ENCODE measurements at places on chromosomes 12 and 14.
A peak's percentile ranks its signal among the peaks of the same experiment; 100 is the strongest.

GRCh38 chr14:98136012-98136789 lies 1135.8 kb downstream of the BCL11B start:
- no peak for DNase-seq

GRCh38 chr12:94207849-94208621 lies 59.7 kb downstream of the PLXNC1 start:
- peak; percentile 14 for DNase-seq

- no peak for DNase-seq
Measured at GRCh38 chr12:26032719-26033241, 74.3 kb downstream of the RASSF8 start.

DNA sequence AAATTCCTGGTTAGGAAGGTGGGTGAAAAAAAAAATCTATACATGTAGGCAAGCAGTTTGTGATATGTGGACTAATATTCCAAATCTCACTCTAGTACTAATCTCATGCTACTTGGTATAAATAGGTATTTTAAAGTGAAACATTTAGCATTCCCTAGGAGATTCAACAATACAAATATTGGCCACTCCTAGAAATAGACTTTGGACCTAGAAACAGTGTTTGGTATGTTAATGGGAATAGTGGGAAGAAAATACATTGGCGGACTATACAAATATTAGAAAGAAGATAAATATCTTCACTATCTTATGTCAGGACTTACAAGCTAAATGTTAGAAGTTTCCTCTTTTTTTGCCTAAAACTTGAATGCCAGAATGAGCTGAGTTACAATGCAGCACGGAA lies 28.2 kb downstream of the HIGD1C start:
- no peak for DNase-seq

DNA sequence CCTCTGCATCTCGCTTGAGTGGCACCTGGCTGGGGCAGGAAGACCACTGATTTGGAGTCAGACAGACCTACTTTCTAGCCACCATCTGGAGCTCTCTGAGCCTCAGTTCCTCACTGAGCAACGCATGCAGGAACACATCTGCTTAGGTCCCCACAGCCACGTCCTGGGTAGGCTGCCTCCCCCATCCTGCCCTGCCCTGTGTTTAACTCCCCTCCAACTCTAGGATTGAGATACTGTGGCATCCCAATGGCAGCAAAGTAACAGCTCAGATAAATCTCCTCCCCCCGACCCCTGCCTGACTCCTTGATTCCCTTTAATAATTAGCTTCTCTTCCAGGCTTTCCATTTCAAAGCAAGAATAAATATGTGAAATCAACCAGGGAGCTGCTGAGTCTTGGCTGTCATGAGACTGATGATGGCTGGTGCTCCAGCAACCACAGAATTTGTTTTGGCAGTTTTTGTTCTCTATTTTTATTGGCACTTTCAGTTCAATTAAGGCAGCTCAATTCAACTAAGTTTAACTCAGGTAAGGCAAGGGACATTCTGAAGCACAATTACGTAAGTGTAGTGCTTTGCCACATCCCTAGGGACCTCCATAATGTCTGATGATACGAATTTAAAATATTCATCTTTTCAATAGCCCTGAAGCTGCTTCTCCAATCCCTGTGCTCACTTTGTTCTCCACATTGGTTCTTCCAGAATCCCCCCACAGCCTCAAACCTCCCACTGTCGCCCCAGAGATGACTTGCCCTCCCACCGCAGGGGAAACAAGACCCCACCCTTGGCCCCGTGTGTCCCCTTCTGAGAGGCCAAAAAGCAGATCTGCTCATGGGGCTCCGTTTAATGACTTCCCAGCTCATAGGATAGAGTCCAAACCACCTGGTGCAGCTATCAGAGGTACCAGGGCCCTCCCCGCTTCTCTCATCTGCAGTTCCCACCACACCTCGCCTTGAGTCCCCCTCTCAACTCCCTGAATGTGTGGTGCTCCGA lies 58.2 kb downstream of the ESR2 start:
- no peak for DNase-seq

DNA sequence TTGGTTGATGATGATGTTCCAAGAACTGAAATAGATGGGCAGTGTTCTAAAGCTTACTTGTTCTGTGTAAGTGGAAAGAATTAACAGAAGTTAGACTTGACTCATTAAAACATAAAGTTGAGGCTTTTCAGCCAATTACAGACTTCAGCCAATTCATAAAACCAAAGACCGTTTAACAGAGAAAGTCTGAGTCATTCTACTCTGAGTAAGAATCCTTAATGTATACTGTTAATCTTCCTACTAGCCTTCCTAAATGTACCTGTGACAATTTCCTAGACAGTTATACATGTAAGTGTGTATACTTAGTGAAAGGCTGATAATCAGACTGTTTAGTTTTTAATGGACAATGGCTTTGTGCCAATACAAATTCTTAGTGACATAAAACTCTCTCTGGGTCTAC lies 681.0 kb downstream of the RPL10L start:
- no peak for DNase-seq

DNA sequence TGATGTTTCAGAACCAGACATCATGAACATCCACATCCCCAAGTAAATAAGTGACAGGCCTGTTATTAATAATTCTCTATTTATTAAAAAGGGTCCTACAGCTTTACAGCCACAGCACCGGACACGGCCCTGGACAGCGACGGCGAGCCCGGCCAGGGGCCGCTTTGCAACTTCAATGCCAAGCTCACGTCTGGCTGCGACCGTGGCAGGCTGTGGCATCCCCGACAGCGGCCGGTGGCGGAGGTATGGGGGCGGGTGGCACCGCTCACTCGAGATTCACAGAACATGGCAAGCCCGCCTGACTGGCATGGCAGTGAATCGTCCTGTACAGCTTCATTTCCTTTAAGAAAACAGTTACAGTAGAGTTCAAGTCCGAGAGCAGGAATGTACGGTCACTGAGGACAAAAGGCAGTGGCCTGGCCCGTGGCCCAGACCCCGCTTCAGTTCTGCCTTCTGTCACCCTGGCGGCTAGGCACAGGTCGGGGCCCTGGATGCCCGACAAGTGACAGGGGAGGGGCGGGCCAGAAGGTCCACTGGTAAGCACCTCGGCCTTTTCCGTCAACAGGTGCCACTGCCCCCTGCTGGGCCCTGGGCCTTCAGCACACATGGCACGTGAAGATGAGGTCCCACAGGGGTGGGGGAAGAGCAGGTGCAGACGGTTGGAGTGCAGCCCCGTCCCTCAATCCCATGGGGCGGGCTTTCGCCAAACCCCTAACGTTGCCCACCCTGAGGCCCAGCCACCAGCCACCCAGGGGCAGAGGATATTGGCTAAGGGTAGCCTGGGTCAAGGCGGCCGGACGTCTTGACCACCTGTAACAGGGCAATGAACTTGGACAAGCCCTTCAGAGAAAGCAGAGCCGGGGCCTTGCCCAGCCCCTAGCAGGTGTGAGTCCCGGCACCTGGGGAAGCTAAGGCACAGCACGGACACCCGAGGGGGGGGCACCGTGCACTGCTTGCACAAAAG lies 30.3 kb downstream of the HIP1R start:
- DNase-seq, result no peak

DNA sequence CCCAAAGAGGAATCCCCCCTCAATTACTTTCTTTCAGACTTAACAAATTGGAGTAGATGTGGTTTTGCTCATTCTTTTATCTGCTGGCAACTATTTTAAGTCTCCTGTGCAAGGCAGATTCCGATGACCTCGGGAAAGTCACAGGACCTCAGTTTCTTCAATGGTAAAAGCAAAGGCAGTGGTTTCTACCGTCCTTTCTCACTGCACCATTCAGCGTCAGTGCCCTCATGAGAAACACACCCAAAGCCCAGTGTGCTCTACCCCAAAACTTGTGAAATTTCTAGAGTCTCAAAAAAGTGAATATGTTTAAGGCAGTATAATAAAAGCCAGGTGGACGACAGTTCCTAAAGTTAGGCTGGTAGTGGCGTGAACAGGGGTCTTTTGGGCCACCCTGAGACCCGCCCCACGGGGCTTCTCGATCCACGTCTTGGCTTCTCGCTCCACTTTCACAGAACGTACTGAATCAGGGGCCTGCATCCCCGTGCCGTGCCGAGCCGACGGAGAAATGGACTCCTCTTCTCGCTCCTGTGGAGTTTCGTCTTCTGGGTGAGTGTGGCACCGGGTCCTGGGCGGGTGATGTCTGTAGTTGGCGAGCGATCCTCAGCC lies 1.3 kb upstream of the ARHGAP5 start:
- DNase-seq, result no peak

- no peak for DNase-seq
Measured at GRCh38 chr12:73362666-73363065, 1090.5 kb downstream of the TRHDE start.

DNA sequence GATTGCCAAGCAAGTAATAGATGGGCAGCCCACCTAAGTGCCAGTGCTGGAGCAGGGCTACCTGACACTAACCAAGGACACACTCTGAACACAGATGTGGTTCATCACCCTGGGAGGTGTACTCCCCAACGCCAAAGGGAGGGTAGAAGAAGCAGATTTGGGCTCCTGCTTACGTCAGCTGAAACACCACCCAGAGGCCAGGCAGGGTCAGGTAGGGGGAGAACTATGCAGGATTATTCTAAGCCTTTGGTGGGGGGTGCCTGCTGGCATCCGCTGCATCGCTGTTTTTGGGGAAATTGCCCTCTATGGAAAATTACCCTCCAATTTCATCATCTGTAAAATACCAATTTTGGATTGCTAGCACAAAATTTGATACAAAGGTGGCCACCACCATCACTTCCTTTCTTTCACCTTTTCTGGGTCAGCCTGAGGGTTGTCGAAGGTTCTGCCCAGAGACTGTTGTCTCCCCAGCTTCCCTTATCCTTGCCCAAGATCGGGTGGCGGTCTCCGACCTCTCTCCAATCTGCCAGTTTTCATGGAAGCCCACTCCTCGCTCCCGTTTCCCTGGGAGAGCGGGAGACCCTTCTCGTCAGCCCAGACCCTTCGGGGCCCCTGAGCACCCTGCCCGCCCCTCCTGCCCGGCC lies 535 bp downstream of the BIN2 start:
- DNase-seq, result peak; percentile 33

DNA sequence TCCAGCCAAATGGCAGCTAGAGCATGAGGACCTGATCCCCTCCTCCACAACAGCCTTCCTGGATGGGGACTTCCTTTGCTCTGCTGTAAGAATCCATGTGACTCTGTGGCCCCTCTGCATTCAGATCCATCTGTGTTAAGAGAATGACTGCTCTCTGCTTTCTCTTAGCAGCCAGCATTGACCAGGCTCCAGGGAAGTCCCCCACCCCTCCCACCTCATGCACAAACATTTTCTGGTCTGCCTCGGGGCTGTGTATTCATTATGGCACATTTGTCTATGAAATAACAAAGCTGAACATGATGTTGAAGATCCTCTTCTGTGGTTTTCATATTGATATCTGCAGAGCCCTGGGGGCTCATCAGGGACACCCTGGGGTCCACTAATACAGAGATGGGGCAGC lies 201.7 kb downstream of the NUAK1 start:
- no peak for DNase-seq

GRCh38 chr12:128420163-128420562 lies 153.2 kb downstream of the TMEM132C start:
- DNase-seq, result no peak

DNA sequence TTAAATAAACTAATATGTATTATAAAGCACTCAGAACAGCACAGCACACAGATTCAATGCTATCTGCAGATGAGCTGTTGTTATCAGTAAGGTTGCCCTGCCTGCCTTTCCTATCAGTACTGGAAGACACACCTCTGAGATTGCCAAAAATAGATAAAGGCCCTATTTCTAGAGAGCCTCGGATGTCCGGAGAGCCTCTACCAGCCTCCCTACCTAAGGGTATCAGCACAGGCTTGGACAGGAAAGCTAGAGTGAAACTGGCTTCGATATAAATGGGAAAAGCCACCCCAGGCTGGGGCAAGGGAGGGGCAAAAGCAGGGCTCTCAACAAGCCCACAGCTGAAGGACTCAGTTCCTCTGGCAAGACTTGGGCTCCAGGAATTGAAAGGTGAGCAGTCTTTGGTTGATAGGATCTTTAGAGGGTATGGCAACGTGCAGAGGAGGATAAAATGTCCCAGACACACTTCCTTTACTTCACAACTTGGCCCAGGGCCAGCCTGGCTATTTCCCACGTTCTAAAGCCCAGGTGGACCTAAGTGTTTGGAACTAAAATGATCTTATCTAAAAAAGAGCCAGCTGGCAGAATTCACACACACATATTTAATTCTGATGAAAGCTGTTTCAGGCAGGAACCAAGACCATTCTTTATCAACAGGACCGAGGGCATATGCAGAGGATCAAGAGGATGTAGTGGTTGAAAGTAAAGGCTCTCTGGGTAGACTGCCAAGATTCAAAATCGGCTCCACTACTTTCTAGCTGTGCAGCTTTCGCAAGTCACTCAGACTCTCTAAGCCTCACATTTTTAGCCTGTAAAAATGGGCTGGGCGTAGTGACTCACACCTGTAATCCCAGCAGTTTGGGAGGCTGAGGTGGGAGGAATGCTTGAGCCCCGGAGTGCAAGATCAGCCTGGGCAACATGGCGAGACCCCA lies 37.8 kb upstream of the ITPR2 start:
- DNase-seq, result no peak

DNA sequence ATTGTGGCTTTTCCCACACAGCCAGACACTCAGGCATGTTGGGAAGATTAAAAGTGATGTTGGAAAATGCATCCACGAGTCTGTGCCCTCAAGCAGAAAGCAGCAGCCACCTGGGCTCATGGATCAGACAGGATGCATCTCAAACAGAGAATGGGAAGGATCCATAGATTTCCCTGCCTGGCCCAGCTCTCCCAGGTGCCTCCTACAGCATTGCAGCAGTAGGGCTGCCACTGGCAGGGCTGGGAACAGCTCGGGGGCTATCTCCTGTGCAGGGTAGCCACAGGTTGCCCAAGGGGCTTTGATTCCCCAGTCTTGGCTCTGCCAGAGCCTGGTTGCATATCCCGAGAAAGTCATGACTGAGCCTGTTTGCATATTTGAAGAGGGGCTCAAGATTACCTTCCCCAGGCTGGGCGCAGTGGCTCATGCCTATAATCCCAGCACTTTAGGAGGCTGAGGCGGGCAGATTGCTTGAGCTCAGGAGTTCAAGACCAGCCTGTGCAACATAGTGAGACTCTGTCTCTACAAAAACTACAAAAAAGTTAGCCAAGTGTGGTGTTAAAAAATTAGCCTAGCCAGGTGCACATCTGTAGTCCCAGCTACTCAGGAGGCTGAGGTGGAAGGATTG lies 19.5 kb downstream of the C14orf132 start:
- DNase-seq, result no peak

DNA sequence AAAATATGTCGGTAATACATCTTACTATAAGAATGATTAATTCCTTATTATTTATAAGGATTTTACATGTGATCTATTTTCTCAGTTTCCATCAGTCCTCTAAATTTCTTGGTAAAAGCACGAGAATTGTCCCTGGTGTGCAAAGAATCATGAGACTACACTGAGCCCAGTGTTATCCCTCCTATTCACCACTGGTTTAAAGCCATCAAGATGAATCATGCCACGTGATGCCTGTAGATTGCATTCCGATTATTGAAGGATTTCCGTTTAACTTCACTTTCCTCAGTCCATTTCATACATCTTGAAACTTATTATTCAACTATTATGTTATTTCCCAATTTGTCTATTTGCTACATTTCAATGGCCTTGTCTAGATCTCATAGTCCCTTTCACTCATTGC lies 601.9 kb downstream of the GALC start:
- no peak for DNase-seq

GRCh38 chr12:16602412-16602811 lies 3.5 kb downstream of the LMO3 start:
- DNase-seq, result no peak

Data from activated T-cell treated with anti-CD3 and anti-CD28 coated beads, Interleukin-2, amount 50 U/mL, for 4 hours (primary cell).